ENCODE measurements at places on chromosomes 4 and X. TPM values are rescaled to one million over a fixed set of nuclear protein-coding genes. Genes with fewer than 3 reads are reported as not detected.
A peak's percentile ranks its signal among the peaks of the same experiment; 100 is the strongest.

NAA15 gene
- 54.9 TPM for total RNA-seq

HEPH gene
- total RNA-seq, result 0.40 TPM

FATE1 gene
- total RNA-seq, result not detected

DNA sequence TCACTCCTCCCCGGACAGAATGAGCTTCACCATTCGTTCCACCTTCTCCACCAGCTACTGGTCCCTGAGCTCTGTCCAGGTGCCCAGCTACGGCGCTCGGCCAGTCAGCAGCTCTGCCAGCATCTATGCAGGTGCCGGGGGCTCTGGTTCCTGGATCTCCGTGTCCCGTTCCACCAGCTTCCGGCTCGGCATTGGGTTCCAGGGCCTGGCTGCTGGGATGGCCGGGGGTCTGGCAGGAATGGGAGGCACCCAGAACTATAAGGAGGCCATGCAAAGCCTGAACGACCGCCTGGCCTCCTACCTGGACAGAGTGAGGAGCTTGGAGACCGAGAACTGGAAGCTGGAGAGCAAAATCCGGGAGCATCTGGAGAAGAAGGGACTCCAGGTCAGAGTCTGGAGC is 36.4 kb upstream of the N4BP2 start:
- no peak overlapping the region for H3K27ac ChIP-seq
- peaks cover 6% of the 10 kb centered on the region for H3K4me1 ChIP-seq
- no peaks in the 10 kb centered on the region for H3K27me3 ChIP-seq
- H3K36me3 ChIP-seq, result peaks cover 4% of the 10 kb centered on the region
- no peak overlapping the region for H3K4me3 ChIP-seq

GRCh38 chr4:155322782-155323181 is 54.0 kb downstream of the MAP9 start:
- no peak overlapping the region for H3K27ac ChIP-seq
- H3K4me1 ChIP-seq, result no peaks in the 10 kb centered on the region
- H3K36me3 ChIP-seq, result no peaks in the 10 kb centered on the region
- H3K4me3 ChIP-seq, result no peak overlapping the region
- no peak for DNase-seq
- H3K27me3 ChIP-seq, result no peaks in the 10 kb centered on the region

PABPC5 gene
- not detected for total RNA-seq

DNA sequence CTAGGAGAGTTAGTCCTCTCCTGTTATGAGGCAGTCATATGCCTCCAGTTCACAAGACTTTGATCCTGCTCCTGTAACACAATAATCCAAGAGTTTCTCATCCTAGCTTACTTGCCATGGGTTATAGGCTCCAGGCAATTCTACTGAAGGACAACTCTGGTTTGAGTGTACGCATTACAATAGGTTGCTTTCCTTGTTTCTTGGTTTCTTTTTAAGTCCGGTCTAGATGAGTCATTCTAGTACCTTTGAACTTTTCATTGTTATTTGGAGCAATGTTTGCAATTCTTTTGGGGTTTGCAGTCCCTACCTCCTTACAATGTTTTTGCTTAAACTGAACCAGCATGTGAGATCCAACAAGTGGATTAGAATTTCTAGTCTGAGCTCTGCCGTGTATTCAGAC is 109.1 kb downstream of the ANAPC4 start:
- DNase-seq, result peak; percentile 46
- H3K4me1 ChIP-seq, result no peaks in the 10 kb centered on the region
- H3K27me3 ChIP-seq, result no peaks in the 10 kb centered on the region

DNA sequence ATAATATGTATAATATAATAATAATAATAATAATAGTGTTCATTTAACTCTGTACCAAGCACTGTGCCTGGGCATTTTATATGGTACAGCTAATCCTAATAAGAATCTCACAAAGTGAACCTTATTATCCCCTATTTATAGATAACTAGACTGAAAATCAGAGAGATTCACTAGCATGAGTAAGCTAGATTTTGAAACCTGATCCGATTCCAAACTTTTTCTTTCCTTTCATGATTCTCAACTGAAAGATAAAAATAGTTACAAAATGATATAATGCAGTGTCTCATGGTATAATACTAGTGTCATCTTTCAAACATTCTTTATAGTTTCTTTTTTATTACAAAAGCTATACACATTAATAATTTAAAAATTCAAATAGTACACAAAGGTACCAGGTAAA is 55.9 kb upstream of the RNF128 start:
- DNase-seq, result no peak
- peaks cover 6% of the 10 kb centered on the region for H3K36me3 ChIP-seq
- no peak overlapping the region for H3K27ac ChIP-seq
- peaks cover 46% of the 10 kb centered on the region for H3K27me3 ChIP-seq

GRCh38 chr4:11512871-11513270 is 84.2 kb upstream of the HS3ST1 start:
- H3K27me3 ChIP-seq, result no peaks in the 10 kb centered on the region
- DNase-seq, result no peak
- H3K36me3 ChIP-seq, result no peaks in the 10 kb centered on the region
- peaks cover 16% of the 10 kb centered on the region for H3K4me1 ChIP-seq

- no peak overlapping the region for H3K4me3 ChIP-seq
- H3K36me3 ChIP-seq, result no peaks in the 10 kb centered on the region
- peak; percentile 27 for DNase-seq
- H3K27ac ChIP-seq, result no peak overlapping the region
These were observed 76.5 kb upstream of the MSX1 start for GRCh38 chr4:4782969-4783368.

DNA sequence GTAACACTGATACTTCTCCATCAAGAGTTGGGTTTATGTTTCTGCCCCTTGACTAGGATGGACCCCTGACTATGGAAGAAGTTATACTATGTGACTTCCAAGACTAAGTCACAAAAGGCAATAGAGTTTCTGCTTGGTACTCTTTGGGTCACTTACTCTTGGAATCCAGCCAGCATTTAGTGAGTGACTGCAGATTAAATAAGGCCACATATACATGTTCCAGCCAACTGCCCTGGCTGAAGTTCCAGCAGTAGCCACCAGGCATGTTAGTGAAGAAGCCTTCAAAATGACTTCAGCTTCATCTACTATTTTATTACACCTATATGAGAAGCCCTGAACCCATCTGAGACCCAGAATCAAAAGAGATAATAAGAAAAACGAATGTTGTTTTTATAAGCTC is 524.0 kb downstream of the DMD start:
- peaks cover 14% of the 10 kb centered on the region for H3K27me3 ChIP-seq
- no peak for DNase-seq
- H3K4me1 ChIP-seq, result no peaks in the 10 kb centered on the region
- no peak overlapping the region for H3K4me3 ChIP-seq

UGT2A1 gene
- not detected for total RNA-seq

DNA sequence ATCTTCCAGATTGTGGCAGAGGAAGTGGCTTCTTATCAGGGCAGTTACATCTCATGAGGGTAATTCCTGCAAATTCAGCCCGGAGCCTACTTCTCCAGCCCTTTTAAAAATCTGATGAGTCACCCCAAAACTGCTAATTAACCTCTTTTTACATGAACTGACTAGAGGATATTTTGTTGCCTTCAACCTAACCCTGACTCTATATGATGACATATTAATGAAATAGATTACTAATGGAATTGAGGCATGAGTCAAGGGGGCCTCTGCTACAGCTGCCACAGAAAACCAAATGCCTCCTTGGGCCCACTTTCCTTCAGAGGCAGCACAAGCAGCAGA is 72.5 kb downstream of the QRFPR start:
- H3K36me3 ChIP-seq, result no peaks in the 10 kb centered on the region
- no peak for DNase-seq
- no peak overlapping the region for H3K27ac ChIP-seq
- no peak overlapping the region for H3K4me3 ChIP-seq

GRCh38 chrX:67347145-67347544 is 196.7 kb upstream of the AR start:
- no peaks in the 10 kb centered on the region for H3K4me1 ChIP-seq
- H3K4me3 ChIP-seq, result no peak overlapping the region
- no peak overlapping the region for H3K27ac ChIP-seq
- H3K27me3 ChIP-seq, result no peaks in the 10 kb centered on the region
- H3K36me3 ChIP-seq, result no peaks in the 10 kb centered on the region

EFHC2 gene
- total RNA-seq, result not detected

GRCh38 chr4:6834867-6835266 is 52.3 kb downstream of the KIAA0232 start:
- no peak overlapping the region for H3K4me3 ChIP-seq
- H3K27ac ChIP-seq, result peak overlapping the region; percentile 94
- peak; percentile 56 for DNase-seq
- H3K27me3 ChIP-seq, result no peaks in the 10 kb centered on the region

- no peak overlapping the region for H3K27ac ChIP-seq
- no peak for DNase-seq
- no peaks in the 10 kb centered on the region for H3K36me3 ChIP-seq
These were observed 606.9 kb downstream of the RPA4 start for GRCh38 chrX:97490656-97491055.

- H3K27me3 ChIP-seq, result peaks cover 42% of the 10 kb centered on the region
- H3K4me1 ChIP-seq, result peaks cover 10% of the 10 kb centered on the region
- no peak overlapping the region for H3K27ac ChIP-seq
- H3K36me3 ChIP-seq, result peaks cover 41% of the 10 kb centered on the region
- H3K4me3 ChIP-seq, result no peak overlapping the region
These were observed 6.8 kb downstream of the MECP2 start for GRCh38 chrX:154090731-154091130.

GRCh38 chr4:18291256-18291655 is 269.7 kb upstream of the LCORL start:
- H3K27ac ChIP-seq, result no peak overlapping the region
- H3K27me3 ChIP-seq, result no peaks in the 10 kb centered on the region
- DNase-seq, result no peak
- no peak overlapping the region for H3K4me3 ChIP-seq
- no peaks in the 10 kb centered on the region for H3K36me3 ChIP-seq

TREX2 gene
- 0.49 TPM for total RNA-seq

LRCH2 gene
- 0.44 TPM for total RNA-seq

GRCh38 chr4:154164931-154165839 is 326.4 kb downstream of the DCHS2 start:
- H3K4me1 ChIP-seq, result peaks cover 36% of the 10 kb centered on the region
- H3K4me3 ChIP-seq, result peak overlapping the region; percentile 9
- H3K27me3 ChIP-seq, result no peaks in the 10 kb centered on the region
- no peaks in the 10 kb centered on the region for H3K36me3 ChIP-seq
- peak overlapping the region; percentile 84 for H3K27ac ChIP-seq

C1QTNF7 gene
- total RNA-seq, result not detected

GRID2 gene
- not detected for total RNA-seq

GRCh38 chr4:72953571-72953970 is 115.9 kb downstream of the COX18 start:
- H3K4me1 ChIP-seq, result peaks cover 10% of the 10 kb centered on the region
- H3K27me3 ChIP-seq, result no peaks in the 10 kb centered on the region
- H3K4me3 ChIP-seq, result no peak overlapping the region
- no peaks in the 10 kb centered on the region for H3K36me3 ChIP-seq

JADE1 gene
- total RNA-seq, result 22.7 TPM

DNA sequence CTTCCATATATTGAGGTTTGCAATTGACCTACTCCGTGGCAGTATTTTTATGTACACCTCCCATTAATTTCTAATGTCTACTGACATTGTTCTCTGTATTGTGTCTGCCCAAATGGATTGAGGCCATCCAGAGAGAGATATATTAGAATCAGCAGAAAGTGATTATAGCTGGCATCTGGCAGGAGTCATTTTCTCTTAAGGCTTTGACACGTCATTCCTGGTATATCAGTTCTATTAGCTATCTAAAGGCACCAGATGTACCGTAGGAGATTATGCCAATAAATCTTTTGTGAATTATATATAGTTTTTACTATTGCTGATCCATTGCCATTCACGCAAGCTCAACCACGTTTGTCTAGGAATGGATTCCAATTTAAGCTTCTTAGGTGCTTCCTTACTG is 1026.4 kb upstream of the IGFBP7 start:
- no peak overlapping the region for H3K27ac ChIP-seq
- H3K36me3 ChIP-seq, result no peaks in the 10 kb centered on the region
- no peaks in the 10 kb centered on the region for H3K27me3 ChIP-seq
- H3K4me3 ChIP-seq, result no peak overlapping the region

PAGE5 gene
- not detected for total RNA-seq

GRCh38 chr4:161336016-161336530 is 827.7 kb downstream of the FSTL5 start:
- DNase-seq, result no peak
- no peaks in the 10 kb centered on the region for H3K4me1 ChIP-seq
- no peak overlapping the region for H3K27ac ChIP-seq
- no peaks in the 10 kb centered on the region for H3K36me3 ChIP-seq
- H3K27me3 ChIP-seq, result no peaks in the 10 kb centered on the region
- H3K4me3 ChIP-seq, result no peak overlapping the region

GRCh38 chrX:103061486-103061885 is 2.5 kb downstream of the BEX1 start:
- no peak overlapping the region for H3K4me3 ChIP-seq
- no peak for DNase-seq
- no peaks in the 10 kb centered on the region for H3K36me3 ChIP-seq
- H3K27me3 ChIP-seq, result peaks cover 44% of the 10 kb centered on the region
- H3K27ac ChIP-seq, result no peak overlapping the region

ETDA gene
- total RNA-seq, result not detected

DNA sequence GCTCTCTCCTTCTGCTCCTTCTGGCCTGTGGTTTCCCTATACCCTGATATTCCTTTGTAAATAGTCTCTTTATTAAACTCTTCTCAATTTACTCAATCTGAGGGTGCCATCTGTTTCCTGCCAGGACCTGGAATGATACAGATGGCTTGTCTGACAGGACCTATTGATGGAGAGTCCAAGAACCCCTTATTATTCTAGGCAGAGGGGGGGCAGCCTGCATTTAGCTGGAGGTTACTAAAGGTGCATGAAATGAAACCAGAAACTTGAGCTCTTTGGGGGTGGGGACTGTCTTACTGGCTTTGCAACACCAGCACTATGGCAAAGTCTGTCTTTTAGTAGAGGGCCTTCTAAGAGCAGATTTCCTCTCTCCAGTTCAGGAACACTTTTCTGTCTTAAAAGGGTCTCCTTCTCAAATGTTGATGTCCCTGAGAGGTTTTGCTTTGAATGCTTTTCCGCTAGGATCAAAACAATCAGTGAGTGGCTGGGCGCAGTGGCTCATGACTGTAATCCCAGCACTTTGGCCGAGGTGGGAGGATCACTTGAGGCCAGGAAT is 162.5 kb upstream of the MED14 start:
- no peak for DNase-seq
- H3K4me1 ChIP-seq, result no peaks in the 10 kb centered on the region
- no peaks in the 10 kb centered on the region for H3K36me3 ChIP-seq
- H3K4me3 ChIP-seq, result no peak overlapping the region

Measured in MCF 10A (cell line).